ENCODE measurements at places on chromosomes 3 and 15.

- no peak for DNase-seq
Measured at GRCh38 chr15:67244971-67245478, 9.4 kb downstream of the AAGAB start.

DNA sequence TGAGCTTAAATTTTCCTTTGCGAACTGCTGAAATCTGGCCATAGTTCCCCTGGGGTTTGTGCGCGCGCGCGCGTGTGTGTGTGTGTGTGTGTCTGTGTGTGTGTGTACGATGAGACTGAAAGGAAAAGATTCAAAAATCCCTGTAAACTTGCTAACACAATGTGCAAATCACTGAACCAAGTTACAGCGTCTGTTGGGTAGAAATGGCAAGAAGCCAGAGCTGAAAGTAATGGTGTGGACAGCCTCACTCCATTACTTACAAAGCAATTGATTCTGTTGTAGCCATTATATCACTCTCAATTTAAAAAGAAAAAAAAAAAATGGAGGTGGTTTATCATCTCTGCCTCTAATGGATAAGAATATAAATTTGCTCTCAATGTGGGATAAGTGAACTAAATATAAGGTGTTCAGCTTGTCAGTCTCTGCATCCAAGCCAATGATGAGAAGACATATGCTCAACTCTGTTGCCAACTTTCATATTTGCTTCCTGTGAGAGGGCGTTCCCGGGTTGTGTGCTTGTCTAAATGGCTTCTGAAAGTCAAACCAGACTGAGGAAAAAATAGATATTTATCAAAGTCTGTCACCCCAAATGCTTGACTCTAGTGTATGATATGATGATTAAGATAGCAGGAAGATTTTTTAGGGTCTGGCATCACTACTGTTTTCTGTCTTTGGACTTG lies 422.2 kb downstream of the ZNF385D start:
- no peak for DNase-seq

DNA sequence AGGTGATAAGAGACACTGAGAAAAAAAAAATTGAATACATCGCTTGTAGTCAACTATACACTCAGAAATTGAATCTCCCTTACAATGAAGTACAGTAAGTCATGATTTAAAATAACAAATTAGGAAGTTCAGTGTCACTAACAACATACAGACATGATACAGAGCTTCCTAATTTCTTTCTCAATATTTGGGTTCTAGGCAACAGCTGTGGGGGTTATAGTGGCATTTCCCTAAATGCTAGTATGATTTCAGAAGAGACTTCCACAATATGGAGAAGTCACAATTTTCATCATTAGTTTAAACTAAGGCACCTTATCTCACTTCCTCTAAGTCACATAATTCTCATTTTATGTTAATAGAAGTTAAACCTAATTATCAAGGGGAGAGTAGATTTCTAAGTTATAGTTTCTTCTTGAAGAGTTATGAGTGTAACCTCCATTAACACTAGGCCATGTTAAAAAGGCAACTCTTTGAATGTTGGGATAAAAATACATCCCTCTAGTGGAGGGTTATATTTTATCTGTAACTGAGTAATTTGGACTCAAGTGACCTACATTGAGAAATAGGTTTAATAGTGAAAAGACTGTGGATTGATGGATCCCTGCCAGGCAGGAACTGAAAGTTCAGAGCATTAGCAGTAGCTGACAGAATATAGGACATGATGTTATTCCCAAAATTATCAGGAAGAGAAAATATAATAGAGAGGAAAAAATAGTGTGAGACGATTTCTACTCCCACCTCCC lies 286.0 kb upstream of the SUCLG2 start:
- DNase-seq, result no peak

DNA sequence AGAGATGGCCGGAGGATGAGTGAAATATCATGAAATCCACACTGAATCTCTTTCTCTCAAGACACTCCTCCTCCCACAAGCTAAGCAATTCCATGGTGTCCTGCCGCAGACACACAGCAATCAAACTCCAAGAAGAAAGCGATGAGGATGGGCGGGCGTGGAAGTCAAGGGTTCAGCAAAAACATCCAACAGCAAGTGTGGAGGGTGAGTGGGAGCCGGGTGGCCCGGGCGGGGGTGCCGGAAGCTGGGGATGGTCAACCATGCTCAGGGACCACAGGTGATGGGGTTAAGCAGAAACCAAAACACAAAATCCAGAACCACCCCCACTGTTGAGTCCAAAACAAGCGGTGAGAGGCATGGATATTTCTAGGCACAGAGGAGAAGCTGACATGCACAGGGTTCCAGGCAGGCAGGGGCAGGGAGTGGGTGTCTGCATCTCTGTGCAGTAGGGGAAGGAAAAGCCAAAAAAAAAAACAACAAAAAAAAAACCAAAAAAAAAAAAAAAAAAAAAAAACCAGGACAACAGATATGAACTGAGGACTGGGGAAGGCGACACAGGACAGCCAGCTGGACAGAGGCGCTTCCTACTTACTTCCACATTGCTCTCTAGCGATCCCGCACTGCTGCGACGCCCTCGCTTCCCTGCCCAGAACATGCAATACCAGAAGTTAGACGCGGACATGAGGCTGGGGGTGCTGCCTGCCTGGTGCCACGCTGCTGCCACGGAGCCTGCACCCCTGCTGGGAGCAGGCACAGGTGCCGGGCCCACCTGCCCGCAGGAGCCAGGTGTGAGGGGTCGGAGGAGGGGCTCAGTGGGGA lies 61.0 kb upstream of the RPL32 start:
- no peak for DNase-seq

- no peak for DNase-seq
Measured at GRCh38 chr3:51374456-51374855, 10.6 kb upstream of the MANF start.

Data from amygdala (tissue), 56 donors.